ENCODE measurements at places on chromosomes 11 and 22.

- peak; percentile 53 for DNase-seq
Measured at GRCh38 chr22:32204856-32205722, at the start of gene RFPL2. TSS of gene RFPL2 (minus strand) at chr22:32205073. CDS start at chr22:32202451, 2,622 bp downstream.

DNA sequence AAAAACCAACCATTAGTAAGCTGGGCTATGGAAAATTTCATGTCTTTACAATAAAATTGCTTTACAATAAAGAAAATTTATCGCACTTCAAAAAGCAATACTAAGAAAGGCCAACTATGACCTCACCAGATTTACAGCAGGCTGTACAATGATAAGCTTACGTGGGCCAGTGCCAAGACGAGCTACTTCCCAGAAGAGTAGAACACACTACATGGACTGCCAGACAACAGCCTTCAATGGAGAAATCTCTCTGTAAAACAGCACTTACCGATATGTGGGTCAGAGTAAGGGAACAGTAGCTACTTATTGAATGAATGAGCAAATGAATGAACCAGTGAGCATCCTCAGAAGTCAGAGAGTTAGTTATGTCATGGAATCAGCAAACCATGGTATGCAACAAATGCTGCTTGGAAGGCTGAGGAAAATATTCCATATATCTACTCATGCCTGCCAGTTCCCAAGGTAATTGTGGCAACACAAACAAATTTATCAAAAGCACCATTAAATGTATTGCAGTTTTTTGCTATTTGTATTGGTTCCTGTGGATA lies 74.4 kb downstream of the SLC36A4 start:
- DNase-seq, result no peak

DNA sequence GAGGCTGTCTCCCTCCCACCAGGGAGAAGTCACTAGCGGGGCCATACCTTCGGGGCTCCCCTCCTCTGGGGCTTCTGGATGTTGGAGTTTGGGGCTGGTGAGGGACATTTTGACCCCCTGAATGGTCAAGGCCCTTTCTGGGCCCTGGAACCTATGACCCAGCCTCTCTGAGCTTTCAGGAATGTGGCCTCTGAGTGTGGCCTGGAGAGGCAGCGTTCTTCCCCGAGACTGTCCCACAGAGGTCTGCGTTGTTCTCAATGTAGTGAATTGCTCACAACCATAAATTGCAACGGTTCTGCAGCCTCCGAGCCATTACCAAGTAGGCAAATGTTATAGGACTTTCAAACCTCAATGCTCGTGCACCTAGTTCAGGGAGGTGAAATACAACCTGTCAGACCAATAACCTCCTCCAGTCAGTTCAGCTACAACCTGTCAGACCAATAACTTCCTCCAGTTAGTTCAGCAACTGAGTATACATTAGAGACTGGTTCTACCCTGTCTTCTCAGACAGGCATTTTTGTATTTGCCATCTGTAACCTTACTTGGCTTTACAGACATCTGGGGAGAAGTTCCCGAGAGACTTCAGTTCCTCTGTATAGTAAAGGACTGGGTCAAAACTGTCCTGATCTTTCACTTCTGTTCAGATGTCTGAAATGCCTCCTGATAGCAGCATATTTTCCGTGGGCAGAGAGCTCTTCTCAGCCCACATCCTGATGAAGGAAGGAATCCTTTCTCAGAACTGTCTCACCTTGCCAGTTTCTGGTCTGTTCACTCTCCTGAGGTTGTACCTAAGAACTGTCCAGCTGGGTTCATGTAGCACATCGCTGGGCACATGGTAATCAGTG lies 34.2 kb downstream of the MICAL2 start:
- no peak for DNase-seq

GRCh38 chr11:133905677-133906156 lies 51.1 kb downstream of the IGSF9B start:
- no peak for DNase-seq

GRCh38 chr11:123216249-123216648 lies 21.2 kb upstream of the CLMP start:
- DNase-seq, result no peak

- DNase-seq, result no peak
Measured at GRCh38 chr11:15199693-15200092, 85.0 kb downstream of the INSC start.

DNA sequence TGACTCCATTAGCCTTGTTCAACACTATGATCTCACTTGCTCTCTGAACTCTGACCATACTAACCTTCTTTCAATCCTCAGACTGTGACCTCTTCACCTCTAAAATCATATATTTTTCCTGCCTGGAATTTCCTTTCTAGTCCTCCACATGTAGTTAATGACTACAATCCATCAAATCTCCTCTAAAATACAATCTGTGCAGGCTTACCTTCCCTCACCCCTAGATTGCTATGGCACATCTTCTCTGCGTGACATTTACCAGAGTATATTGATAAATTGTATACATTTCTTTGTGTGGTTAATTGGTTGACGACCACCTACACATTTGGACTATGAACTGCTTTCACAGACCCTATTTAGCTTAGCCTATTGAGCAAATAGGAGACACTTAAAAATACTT lies 1330.2 kb upstream of the TENM4 start:
- no peak for DNase-seq

GRCh38 chr11:125179346-125179745 lies 14.8 kb downstream of the PKNOX2 start:
- no peak for DNase-seq

DNA sequence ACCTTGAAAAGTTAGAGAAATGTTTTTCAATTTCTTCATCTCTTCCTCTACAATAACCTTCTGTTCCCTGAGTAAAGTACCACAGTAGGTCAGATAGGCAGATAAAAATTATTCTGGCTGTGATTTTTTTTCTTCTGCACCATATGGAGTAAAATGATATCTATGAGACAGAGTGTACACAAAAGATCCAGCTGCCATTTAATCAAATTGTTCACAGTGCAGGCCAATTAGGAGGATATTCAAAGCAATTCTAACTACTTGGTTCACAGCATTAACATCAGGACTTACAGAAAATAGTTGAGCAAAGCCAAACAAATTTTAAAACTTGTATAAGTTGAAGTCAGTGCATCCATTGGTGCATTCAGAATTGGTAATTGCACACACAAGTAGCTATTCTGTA lies 147.9 kb upstream of the LUZP2 start:
- no peak for DNase-seq

All from T-helper 2 cell (primary cell).